ENCODE measurements at places on chromosomes 7 and 10.
A peak's percentile ranks its signal among the peaks of the same experiment; 100 is the strongest.

GRCh38 chr10:132595021-132595420 is 57.4 kb downstream of the INPP5A start:
- no peak for DNase-seq

GRCh38 chr7:131803816-131804215 is 247.4 kb upstream of the PODXL start:
- DNase-seq, result no peak

- no peak for DNase-seq
Observed at GRCh38 chr7:144866189-144866588, 30.3 kb upstream of the TPK1 start.

DNA sequence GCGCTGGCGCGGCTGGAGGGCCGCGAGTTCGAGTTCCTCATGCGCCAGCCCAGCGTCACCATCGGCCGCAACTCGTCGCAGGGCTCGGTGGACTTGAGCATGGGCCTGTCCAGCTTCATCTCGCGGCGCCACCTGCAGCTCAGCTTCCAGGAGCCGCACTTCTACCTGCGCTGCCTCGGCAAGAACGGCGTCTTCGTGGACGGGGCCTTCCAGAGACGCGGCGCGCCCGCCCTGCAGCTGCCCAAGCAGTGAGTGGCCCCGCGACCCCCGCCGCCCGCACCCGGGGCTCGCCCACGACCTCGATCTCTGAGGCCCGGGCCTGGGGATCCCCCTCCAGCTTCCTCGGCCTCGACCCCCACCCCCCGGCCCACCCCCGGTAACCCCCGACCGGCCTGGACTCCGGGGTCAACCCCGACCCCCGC is 537 bp downstream of the FOXK1 start:
- DNase-seq, result peak; percentile 10

GRCh38 chr10:43350156-43350555 is 21.3 kb upstream of the FXYD4 start:
- DNase-seq, result no peak

DNA sequence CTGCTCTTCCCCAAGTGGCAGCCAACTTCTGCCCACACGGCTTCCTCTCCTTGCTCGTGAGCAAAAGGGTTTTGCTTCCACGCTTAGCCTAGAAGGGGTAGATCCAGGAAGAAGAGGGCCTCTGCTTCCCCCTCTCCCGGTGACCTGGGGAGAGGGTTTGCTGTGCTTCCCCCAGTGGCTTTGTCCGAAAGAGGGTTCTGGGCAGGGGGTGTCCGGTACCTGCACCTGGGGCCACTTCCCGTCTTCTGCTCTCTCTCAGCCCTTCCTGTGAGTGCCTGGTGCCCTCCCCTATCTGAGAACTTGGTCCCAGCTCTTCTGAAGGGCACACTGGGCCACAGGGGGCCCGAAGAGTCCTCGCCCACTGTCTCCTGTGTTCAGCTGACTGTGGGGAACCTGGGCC is 11.3 kb downstream of the JAKMIP3 start:
- DNase-seq, result no peak

DNA sequence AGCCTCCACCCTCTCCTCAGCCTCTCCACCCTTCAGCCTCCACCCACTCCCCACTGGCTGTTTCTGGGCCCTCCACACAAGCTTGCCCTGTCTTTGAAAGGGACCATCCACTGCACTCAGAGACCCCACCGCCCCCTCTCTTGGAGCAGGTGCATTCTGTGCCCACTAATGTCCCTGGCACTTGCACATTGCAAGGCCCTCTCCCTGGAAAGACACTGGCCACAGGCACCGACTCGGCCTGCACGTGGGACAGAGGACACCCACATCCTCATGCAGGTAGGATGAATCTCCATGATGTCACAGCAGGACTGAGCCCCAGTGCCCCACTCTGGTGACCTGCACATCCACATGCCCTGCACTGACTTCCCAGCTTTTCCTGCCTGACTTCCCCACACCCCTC is 36.8 kb upstream of the EBF3 start:
- DNase-seq, result no peak

DNA sequence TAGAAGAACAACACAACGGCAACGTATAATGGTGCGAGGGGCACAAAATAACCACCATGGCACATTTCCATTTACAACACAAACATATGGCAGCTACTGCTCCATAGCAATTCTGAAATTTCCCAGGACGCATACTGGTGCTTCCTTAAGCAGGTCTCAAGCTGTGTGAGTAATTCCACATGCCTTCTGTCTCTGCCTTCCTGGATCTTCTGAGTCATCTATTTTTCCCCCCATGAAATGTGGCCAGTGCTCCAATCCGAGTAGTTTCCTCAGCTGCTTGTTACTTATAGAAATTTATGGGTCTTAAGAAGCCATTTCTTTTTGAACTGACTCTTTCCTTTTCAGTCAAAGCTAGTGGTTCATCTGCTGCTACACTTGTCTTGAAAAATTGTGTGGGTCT is 256.6 kb upstream of the KLF6 start:
- DNase-seq, result no peak

GRCh38 chr10:91924212-91925021 is 847 bp downstream of the BTAF1 start:
- no peak for DNase-seq

GRCh38 chr10:132645630-132646442 is 108.2 kb downstream of the INPP5A start:
- no peak for DNase-seq

GRCh38 chr10:72913287-72913686 is 19.7 kb downstream of the OIT3 start:
- DNase-seq, result no peak

DNA sequence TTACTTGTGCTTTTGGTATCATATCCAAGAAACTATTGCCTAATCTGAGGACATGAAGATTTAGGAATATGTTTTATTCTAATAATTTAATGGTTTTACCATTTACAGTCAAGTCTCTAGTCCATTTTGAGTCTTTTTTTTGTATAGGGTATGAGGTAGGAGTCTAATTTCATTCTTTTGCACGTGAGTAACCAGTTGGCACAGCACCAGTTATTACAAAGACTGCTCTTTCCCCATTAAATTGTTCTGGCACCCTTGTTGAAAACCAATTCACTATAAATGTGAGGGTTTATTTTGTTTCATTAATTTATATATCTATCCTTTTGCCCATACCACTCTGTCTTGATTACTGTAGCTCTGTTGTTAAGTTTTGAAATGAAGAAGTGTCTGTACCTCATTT is 381.6 kb downstream of the SUGCT start:
- no peak for DNase-seq

DNA sequence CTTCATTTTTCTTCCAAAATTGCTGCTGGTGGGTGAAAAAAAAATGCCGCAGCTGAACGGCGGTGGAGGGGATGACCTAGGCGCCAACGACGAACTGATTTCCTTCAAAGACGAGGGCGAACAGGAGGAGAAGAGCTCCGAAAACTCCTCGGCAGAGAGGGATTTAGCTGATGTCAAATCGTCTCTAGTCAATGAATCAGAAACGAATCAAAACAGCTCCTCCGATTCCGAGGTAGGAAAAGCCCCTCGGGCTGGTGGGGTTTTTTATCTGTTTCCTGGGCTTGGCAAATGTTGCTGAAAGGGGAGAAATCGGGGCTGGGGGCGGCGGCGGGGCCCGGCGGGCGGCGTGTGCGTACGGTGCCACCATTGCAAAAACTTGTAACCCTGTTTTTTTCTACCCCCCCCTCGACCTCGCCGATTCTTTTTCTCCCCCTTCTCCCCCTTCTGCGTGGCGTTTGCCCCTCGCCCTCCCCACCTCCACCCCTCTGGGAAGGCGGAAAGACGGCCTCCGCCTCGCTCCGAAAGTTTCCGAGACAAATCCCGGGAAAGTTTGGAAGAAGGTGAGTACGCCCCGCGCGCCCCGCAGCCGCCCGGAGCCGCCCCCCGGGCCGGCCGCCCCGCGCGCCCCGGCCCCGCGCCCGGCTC is 789 bp downstream of the TCF7L2 start:
- peak; percentile 9 for DNase-seq

DNA sequence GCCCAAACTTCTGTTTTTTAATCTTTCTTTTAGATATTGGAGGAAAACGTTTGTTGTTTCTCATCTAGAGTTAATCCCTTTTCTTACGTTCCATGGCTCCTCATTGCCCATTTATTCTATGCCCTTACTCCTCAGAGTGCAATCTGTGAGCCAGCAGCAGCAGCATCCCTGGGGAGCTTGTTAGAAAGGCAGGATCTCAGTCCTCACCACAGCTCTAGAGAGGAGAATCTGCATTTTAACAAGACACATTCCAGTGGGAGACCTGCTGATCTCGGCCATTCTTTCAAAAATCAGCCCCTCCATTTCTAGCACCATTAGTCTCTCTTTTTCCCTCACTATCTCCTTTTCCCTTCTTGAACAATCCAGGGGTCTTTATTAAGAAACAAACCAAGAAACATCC is 84.4 kb upstream of the NOBOX start:
- peak; percentile 44 for DNase-seq

DNA sequence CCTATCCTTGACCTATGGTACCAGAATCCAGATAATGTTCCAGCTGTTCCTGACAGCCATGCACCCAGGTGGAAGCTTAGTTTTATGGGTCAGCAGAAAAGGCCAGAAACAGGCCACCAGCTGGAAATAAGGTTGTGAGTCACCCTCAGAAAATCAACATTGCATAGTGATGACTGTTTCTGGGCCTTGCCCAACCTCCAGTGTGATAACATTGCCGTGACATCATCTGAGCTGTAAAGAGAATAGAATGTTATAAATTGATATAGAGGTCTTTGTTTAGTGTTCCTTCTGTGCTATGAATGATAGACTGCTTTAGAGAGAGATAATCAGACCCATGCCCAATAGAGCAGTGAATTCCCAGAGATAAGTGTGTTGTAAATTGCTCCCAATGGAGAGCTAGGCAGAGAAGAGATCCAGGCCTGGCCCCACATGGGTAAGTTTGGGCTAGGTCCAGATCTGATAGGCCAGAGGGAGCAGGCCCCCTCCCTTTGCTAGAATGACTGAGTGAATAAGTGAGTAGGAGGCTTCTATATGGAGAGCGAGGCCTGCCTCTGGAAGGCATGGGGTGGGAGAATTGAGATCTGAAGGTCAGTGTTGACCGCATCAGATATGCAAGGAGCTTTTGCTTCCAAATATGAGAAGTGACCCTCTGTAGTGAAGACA is 14.2 kb upstream of the HPS1 start:
- DNase-seq, result no peak

GRCh38 chr7:158056761-158057160 is 530.9 kb downstream of the PTPRN2 start:
- DNase-seq, result no peak

DNA sequence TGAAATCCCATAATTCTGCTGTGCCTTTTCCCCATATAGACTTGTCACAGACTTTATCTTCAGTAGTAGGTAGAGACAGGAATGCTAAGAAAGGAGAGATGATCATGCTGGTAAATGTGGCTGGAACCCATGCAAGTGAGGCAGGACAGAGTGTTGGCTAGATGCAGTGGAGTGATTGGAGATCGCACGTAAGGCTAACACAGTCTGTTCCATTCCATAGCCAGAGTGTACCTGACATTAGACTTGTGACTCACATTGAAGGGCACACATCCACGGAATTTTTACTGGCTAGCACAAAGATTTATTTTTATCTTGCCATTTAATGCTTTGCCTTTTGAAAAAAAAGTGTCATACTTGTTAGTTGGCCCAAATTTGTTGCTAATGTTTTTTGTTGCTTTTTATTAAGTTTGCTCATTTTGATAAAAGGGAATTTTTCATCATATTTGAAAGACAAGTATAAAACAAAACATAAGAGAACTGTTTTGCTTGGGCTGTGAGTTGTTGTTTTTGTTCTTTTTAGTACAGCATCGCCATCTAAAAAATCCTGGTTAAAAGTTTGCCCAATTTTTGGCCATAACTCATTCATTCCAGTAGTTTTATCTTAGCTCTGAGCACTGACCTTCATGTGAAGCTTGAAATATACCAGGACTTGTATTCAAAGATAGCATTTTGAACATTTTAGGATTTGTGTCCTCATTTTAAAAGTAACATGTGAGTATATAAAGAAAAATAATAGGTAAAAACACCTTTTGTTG is 81.0 kb downstream of the CPED1 start:
- no peak for DNase-seq

DNA sequence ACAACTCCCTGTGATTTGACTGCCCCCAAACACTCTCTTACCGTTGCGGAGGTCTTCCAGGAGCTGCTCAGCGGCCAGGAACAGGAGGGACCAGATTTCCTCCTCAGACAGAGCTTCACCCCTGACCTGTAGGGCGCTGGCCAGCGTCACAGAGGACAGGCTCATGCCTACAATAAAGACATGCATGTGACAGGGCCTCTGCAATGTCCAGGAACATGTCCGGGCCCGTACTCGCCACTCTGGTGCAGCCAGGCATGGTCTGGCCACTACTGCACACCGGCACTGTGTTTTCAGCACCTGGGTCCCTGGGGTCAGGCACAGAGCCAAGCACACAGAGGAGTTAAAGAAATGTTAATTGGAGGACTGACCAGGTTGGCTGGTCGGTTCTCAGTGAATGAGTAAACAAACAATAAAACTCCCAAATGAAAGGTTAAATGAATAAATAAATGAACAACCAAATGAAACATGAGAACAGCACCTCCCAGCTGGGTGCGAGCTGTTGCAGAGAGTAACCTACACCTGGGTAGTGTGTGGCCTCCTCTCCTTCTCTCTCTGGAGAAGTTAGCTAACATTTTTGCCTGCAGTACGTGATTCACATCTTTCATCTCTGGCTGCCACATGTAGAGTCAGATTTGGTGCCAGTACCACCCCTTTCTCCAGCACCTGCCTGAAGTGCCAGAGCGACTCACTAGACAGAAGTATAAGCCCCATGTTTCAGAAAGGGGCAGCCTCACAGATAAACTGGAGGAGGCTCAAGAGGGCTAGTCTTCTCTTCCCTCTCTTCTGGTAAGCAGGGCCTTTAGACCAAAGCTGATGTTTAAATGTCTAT is 22.8 kb downstream of the FRMPD2 start:
- DNase-seq, result peak; percentile 52

GRCh38 chr7:351256-351655 is 61.3 kb downstream of the FOXL3 start:
- DNase-seq, result no peak

DNA sequence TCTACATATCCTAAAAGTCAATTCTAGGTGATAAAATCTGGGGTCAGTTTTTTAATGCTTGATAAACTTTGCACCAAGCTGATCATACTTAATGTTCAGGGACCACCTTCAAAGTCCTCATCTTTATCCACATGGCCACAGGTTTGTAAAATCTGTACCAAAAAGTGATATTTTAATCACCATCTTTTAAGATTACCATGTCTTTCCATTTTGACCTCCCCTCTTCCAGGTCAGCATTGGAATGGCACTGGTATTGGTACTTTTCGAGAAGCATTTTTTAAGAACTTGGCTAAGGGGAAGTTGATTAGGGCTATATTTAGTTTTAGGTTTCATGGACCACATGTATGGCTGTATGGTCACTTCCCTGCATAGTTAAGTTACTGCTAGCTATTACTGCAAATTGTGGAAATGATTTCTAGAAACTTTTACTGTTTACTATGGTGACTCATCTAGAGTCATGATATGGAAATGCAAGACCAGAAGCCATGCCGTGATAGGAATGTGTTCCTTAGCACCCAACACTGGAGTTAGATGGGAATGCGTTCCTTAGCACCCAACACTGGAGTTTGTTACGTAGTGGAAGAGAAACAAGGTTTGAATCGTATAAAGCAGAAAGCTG is 50.8 kb upstream of the ABLIM1 start:
- no peak for DNase-seq

- no peak for DNase-seq
Observed at GRCh38 chr10:62096256-62096933, 172.2 kb downstream of the RTKN2 start.

- no peak for DNase-seq
Observed at GRCh38 chr10:117754770-117755658, 212.5 kb downstream of the EMX2 start.

Data from NCI-H2171 treated with DMSO at 0.1 percent for 48 hours (cell line).